ENCODE measurements at places on chromosomes 4 and X.

- DNase-seq, result no peak
Observed at GRCh38 chrX:138723301-138723700, 11.8 kb upstream of the FGF13 start.

GRCh38 chr4:11495291-11495690, 66.6 kb upstream of the HS3ST1 start:
- DNase-seq, result no peak

DNA sequence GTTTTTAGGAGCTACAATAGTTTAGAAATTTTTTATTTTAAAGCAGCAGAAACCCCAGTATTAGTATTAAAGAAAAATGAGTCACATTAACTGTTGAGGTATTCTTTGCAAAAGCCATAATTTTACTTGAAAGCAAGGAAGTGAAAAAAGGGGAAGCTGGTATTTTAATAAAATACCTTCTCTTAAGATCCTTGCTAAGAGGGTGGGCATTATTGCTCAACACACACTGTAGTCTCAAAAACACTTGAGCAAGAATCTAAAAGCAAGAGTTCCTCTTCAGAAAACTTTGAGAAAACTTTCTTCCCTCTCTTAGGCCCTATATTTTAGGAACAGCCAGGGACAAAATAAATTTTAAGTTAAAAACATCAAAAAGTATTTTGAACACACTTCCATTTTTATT, 259.4 kb upstream of the DIAPH2 start:
- no peak for DNase-seq

DNA sequence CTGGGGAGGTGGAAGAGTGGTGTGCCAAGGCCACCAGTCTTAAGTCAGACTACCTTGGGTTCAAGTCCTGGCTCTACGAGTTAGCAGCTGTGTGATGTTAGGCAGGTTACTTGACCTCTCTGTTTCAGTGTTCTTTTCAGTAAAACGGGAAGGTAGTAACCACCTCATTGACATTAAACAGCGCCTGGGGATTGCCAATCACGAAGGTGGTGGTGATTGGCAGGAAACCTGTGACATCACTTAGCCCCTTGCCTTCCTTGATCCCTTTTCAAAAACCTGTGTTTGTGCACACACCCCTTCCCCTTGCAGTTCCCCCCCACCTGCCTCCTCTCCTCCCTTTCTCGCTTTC, 7.6 kb downstream of the KLF3 start:
- DNase-seq, result no peak
